Cortex of kidney (tissue), 1 donor: ENCODE measurements at places on chromosomes 11 and 22.

GRCh38 chr11:65571940-65572339, 398 bp upstream of the FAM89B start:
- no peak for DNase-seq

DNA sequence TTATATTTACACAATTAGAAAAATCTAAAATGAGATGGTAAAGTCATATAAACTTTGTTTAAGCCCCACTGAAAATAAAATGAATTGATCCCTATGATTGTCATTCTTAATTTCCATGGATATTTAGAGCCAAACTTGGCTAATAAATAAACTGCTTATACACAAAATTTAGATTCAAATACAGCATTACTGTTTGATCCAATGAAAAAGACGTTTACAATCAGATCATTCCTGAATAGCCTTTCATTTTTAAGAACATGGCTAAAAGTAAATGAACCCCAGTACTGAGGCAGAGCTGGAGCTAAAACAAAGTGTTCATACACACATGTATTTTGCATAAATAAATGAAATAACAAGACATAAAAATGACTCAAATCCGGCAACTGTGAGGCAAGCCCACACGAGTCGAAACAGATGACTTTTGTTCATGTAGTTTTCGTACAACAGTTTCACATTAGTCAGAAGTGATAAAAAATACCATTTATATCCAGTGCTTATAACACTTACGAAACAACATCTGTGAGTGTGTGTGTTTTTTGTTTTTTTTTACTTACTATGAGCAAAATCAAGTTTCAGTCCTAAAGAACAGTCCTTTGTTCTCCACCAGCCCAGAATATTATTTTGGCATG, 386.5 kb downstream of the SOX6 start:
- DNase-seq = no peak

DNA sequence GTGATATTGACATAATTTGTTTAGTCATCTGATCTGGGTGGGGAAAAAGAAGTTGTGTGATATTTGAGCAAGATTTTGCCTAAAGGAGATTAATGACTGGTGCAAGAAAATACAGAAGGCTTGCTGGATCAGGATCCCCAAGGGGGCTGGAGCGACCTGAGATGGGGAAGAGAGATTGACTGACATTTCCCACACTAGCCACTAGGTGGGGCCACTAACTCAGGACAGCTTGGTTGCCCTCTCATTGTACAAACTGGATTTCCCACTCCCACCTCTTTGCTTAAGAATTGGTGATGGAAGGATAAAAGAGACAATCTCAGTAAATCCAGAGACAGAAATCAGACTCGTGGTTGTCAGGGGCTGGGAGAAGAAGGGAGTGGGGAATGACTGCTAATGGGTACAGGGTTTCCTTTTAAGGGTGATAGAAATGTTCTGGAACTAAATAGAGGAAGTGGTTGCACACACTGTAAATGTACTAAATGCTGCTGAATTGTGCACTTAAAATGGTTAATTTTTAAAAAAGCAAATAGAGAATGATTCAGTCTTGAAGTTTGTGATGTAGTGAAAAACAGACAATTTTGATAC, 50.7 kb downstream of the CTTN start:
- DNase-seq = no peak

DNA sequence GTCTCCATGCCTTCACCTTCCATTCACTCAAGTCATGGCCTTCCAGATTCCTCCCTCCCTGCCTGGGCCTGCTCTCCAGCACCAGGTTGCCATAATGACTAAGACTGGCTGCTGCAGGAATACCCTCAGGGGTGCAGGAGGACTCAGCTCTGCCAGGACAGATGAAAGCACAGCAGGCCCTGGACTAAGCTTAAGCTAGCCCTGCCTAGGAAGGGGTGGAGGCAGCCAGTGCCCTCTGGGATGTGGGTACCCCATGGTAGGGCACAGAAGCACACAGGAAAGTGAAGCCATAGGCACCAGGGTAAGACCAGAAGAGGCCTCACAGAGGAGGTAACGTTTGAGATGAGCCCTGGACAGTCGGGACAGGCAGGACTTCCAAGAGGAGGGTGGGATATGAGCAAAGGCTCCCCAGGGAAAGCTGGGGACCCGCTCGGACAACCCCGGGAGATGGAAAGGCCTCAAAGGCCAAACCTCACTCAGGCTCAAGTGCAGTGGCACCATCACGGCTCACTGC, 3.0 kb upstream of the RIN1 start:
- no peak for DNase-seq

DNA sequence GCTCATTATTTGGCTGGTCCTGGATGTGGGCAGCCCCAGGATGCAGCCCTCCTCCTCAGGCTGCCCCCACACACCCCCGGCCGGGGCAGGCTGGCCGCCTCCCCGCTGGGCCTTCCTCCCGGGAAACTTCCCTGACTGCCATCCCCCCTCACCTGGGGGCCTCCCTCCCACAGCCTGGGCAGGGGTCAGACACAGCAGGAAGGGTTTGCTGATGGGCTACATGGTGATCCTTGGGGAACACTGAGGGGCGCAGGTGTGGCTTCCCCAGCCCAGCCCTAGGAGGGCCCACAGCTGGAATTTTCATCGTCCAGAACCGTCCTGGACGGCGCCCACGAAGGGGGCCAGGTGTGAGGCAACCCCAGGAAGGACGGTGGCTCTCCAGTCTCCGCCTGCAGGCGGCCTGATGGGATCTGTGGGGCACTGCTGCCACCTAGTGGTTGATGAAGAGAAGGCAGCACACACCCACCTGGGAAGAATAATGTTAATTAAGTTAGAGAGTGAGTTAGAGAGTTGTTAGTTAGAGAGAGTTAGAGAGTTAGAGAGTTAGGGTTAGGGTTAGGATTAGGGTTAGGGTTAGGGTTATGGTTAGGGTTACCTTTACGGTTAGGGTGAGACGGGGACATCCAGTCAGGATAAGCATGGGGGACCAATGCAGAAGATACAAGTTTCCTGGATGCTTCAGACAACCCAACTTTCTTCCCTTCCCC, 75.9 kb upstream of the PRR5 start:
- no peak for DNase-seq

DNA sequence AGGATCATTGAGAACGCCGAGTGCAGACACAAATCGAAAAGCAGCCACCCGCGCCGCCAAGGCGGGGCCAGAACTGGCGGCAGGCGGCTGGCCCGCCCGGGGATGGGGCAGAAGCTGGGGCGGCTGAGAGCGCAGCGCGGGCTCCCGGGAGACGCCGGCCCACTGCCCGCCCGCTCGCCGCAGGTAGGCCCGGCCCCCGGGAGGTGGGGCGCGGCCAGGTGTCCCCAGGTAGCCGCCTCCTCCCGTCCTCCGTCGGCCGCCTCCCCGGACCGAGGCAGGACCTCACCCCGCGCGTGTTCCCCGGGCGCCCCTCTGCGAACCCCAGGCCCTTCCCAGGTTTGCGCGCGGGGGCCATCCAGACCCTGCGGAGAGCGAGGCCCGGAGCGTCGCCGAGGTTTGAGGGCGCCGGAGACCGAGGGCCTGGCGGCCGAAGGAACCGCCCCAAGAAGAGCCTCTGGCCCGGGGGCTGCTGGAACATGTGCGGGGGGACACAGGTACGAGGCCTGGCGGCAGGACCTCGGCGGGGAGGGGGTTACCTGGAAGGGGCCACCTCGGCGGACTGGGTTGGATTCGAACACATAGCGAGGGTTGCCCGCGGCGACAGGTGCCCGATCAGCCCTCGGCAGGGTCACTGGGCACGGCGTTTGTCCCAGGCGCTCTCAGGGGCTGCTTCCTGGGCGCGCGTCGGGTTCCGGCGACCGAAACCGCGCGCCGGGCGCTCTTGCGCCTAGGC, at the start of gene PRRG4:
Gene PRRG4, plus strand, starts transcription at position 248 of the 733 bp plus-strand sequence. CDS start 603 bp downstream, outside the sequence.
- peak; percentile 29 for DNase-seq

- DNase-seq = no peak
Observed at GRCh38 chr11:82191695-82192094, 542.0 kb downstream of the FAM181B start.

GRCh38 chr11:22778642-22779041, 51.0 kb downstream of the SVIP start:
- DNase-seq = no peak

- no peak for DNase-seq
Observed at GRCh38 chr22:40040927-40041326, 46.2 kb downstream of the FAM83F start.

DNA sequence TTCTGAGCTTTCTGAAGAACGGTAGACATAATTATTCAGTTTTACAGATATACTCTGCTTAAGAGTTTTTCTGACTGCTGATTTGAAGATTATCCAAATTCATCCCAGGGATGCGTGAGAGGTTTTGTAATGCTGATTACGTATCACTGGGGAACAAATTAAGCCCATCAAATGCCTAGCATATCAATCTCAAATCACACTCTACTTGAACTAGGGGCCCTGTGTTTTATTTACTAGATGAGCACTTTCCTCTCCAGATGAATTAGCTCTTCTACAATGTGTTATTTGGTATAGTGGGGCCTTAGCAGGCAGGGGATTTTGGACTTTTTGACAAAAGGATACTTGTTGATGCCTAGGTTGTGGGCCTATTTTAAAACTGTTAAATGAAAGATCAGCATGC, 177.9 kb downstream of the JRKL start:
- DNase-seq = no peak

DNA sequence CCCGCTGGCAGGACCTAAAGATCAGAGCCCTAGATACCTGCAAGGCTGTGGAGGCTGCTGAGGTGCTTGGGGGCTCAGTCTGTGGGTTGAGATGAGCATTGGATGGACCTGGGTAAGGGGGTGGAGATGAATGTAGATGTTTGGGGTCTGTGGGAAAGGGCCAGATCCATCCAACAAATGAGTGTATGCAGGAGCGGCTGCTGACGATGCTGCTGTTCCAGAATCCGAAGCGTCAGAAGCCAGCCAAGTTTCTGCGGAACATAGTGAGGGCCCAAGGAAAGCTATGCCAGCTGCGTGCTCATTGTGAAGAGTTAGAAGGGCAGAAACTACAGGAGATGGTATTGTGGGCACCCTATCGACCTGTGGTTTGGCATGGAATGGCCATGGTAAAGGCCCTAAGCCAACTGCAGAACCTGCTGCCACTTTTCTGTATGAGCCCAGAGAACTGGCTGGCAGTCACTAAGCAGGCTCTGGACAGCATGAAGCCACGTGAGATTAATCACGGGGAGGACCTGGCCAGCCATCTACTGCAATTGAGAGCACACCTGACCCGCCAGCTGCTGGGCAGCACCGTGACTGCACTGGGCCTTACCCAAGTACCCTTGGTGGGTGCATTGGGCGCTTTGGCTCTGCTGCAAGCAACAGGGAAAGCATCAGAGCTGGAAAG, 36.6 kb downstream of the RRP8 start:
- DNase-seq = no peak

GRCh38 chr11:73308003-73308960, at the start of gene ARHGEF17:
Gene ARHGEF17, plus strand, starts transcription at chr11:73308276. Its CDS starts 363 bp downstream, at chr11:73308639.
- peak; percentile 70 for DNase-seq

DNA sequence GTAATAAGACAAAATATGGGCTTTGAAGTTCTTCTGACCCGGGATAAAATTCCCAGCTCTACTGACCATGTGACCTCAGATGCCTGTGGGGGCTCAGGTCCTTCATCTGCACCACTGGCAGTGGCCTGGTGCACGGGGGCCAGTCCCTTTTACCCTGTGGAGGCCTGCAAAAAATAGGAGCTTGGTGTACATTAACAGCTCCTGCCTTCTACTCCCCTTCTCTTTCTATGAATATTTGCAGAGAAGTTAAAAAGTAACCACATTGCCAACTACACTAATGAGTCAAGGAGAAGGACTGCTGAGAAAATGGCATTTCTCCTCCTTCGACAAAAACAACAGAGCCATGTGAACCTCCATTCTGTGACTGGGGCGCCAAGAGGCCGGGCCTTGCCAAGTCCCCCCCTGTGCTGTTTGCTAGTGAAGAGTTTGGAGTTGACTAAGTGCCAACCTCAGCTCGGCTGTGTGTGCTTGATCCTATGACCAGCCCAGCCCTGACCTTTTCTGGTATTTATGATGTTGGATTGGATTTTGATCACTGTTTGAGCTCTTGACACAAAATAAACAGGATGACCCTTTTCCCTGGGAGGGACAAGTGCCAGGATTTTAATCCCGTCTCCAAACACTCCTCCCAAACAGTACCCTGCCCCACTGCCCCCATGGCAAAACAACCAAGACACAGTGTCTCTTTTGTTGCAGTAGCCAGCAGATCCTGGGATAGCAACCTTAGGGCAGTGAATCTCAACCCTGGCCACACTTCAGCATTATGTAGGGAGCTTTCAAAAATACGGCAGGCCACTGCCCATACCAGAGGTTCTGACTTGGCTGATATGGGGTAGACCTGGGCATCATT, 380.1 kb downstream of the LARGE1 start:
- DNase-seq = no peak

DNA sequence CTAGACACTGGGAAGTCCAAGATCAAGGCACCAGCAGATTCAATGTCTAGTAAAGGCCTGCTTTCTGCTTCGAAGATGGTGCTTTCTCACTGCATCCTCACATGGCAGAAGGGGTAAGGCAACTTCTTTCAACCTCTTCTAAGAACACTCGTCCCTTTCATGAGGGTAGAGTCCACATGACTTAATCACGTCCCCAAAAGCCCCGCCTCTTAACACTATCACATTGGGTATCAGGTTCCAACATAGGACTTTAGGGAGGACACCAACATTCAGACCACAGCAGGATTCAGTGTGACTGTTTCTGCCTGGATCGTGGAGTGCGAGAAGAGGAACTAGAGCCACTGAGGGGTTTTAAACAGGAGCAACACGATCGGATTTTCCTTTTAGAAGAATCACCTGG, 3.7 kb upstream of the TIRAP start:
- no peak for DNase-seq

DNA sequence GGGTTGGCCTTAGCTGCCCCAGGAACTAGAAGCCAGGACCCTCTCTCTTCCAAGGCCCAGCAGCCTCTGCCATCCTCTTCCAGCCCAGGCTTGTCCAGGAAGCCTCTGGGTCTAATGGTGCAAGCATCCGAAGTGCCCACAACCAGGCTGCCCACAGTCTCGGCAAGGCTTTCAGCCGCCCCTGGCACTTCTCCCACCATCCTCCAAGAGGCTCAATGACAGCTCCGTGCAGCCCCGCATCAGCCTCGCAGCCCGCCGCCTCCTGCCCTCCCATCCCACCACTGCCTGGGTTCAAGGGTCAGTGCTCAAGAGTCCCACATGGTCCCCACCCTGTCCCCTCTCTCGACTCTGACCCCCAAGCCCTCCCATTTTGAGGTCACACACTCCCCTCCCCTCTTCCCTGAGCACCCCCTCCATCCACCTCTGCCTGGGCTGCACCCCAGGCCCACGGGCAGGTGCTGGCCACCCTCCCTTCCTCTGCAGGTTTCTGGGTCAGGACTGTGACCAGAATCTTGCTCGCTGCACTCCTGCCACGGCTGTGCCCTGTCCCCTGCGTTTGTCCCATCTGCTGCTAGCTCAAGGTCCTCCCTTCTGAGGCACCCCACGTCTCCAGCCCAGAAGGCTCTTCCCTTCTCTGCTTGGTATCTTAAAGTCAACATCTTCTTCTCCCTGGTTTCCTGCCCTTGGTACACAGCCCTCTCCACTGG, 17.2 kb downstream of the IFITM10 start:
- DNase-seq = no peak

GRCh38 chr11:85762226-85762625, 48.7 kb downstream of the SYTL2 start:
- DNase-seq = no peak
